ENCODE measurements at places on chromosomes 1 and 21. TPM values are rescaled to one million over a fixed set of nuclear protein-coding genes. Genes with fewer than 3 reads are reported as not detected.

Gene ADAMTSL4
- total RNA-seq: 2.8 TPM

Gene SPRR2D
- not detected for total RNA-seq

Gene DVL1
- 62.5 TPM for total RNA-seq

Gene CD52
- not detected for total RNA-seq

Gene SASS6
- 3.8 TPM for total RNA-seq

Gene ATP5PF
- 228 TPM for total RNA-seq

Gene EFHD2
- 289 TPM for total RNA-seq

Gene C1orf185
- total RNA-seq: not detected

Gene CHIA
- not detected for total RNA-seq

Gene PCSK9
- 2.3 TPM for total RNA-seq

Gene PBX1
- total RNA-seq: 16.4 TPM

Gene DCST1
- 0.06 TPM for total RNA-seq

Gene PGLYRP4
- not detected for total RNA-seq

Gene TMOD4
- not detected for total RNA-seq

Gene BARHL2
- total RNA-seq: not detected

Gene CD2
- not detected for total RNA-seq

Gene CCDC27
- total RNA-seq: not detected

Gene ADAM30
- total RNA-seq: not detected

Gene LY9
- 0.12 TPM for total RNA-seq

Gene SPATA45
- total RNA-seq: 0.42 TPM

Gene TRIM63
- 1.7 TPM for total RNA-seq

Gene DNAI4
- total RNA-seq: 0.94 TPM

Gene RNU1-2
- total RNA-seq: not detected

Gene TFF2
- total RNA-seq: not detected

Gene ERVH48-1
- total RNA-seq: 0.04 TPM

Gene HORMAD1
- total RNA-seq: 9.7 TPM

Gene UMODL1
- not detected for total RNA-seq

Gene CNIH3
- 0.34 TPM for total RNA-seq

Gene C1orf87
- not detected for total RNA-seq

Gene TTLL7
- total RNA-seq: 3.6 TPM

Gene HES3
- total RNA-seq: not detected

Gene CBS
- 12.4 TPM for total RNA-seq

Gene CFAP298
- 28.2 TPM for total RNA-seq

Gene PCBP3
- total RNA-seq: 1.1 TPM

Gene TIMM17A
- 90.4 TPM for total RNA-seq

Gene RGS13
- not detected for total RNA-seq

Gene SELENBP1
- total RNA-seq: 6.2 TPM

Gene GJA5
- not detected for total RNA-seq

Gene CFHR5
- not detected for total RNA-seq

Gene ADCY10
- not detected for total RNA-seq

Gene KCNA2
- total RNA-seq: 0.05 TPM

Gene AMY2A
- not detected for total RNA-seq

Measured in A549 treated with dexamethasone at 1 μM for 4 hours (cell line).